Pons (tissue), 1 donor: ENCODE measurements at places on chromosomes 2 and 18.

- DNase-seq, result peak; percentile 63
Measured at GRCh38 chr18:58321986-58322385, 278.0 kb downstream of the NEDD4L start.

DNA sequence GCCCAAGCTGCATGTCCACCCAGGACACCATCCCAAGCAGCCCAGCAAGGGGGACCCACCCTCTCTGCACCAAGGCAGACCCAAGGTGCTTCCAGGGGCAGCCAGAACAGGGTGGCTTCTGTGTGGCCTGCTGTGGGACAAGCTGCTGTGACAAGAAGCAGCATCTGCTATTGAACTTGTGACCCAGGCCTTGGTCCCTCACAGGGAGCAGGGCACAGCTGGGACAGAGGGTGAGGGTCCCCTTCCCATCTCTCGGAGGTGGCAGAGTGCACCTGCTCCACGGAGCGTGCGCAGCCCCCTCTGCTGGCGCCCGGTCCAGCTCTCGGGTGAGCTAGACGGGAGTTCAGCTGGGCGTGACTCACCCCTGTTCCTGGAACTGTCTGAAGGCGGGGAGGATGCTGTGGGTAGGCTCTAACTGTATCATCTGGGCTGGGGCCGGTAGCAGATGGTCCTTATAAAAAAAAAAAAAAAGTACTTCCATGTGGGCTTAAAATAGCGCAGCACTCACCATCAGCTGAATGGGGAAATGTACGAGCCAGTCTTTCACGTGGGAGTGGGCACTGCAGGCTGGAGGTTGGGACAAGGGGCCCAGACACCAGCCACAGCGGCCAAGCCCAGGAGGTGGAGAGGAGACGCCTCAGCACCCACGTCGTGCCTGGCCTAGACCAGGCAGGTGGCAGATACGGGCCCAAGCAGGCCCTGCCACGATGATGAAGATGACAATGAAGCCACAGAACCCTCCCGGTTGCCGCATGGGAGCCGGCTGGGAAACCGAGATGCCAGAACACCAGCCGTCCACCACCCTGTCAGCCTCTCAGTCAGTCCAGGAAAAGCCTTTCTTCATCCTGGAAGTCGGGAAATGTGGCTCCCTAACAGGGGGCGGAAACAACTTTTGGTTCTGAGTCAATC lies 136.8 kb upstream of the ID2 start:
- peak; percentile 62 for DNase-seq

DNA sequence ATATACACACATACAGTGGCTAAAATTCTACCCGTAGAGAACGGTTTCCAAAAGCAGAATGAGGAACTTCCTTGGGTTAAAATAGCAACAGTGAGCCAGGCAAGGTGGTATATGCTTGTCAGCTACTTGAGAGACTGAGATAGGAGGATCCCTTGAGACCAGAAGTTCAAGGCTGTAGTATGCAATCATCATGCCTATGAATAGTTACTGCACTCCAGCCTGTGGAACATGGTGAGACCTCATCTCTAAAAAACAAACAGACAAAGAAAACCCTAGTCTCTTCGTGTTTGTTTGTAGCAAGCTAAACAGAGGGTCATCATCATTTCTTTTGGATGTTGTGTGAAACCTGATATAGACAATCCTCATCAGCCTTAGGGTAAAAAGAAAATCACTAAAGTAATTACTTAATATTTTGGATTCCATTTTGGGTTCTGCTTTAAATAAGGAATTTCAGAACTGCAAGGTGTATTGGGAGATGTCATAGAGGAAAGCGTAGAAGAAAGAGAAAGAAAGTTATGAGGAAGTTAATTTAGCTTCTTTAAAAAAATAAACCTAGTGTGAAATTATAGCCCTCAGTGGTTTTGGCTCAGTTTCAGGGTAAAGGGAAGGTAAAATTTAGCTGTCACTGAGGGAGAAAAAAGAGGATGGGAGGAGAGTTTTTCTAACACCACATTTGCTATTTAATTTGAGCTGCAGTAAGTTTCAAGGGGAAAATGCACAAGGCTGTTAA lies 46.5 kb downstream of the PLEK start:
- no peak for DNase-seq

GRCh38 chr2:72963423-72964145 lies 46.3 kb downstream of the EMX1 start:
- no peak for DNase-seq

GRCh38 chr18:61679836-61680235 lies 213.0 kb downstream of the RNF152 start:
- no peak for DNase-seq

DNA sequence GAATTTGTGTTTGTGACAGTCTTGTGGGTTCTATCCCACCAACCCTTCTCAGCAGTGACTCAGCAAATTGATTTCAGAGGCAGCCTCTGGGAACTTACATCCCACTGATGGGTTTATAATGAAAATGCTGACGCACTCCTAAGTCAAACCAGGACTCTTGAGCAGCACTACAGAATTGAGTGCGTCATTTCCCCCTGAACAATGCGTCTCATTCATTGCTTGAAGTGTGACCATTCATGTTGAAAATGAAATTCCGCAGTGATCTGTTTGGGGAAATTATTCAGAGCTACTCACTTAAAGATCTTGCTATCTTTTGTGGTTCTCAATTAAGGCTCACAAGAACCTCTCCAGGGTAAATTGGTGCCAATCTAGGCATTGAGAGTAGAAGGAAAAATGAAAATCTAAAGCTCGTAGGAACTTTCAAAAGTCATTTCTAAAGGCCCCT lies 417.7 kb upstream of the SLC14A2 start:
- no peak for DNase-seq

GRCh38 chr2:66577321-66578053 lies 142.6 kb downstream of the MEIS1 start:
- no peak for DNase-seq

GRCh38 chr2:241555711-241556110 lies 2.8 kb upstream of the BOK start:
- DNase-seq, result no peak

GRCh38 chr2:142867136-142867535 lies 10.3 kb upstream of the KYNU start:
- no peak for DNase-seq

- DNase-seq, result peak; percentile 69
Measured at GRCh38 chr18:13577091-13577697, 149.2 kb downstream of the FAM210A start.

DNA sequence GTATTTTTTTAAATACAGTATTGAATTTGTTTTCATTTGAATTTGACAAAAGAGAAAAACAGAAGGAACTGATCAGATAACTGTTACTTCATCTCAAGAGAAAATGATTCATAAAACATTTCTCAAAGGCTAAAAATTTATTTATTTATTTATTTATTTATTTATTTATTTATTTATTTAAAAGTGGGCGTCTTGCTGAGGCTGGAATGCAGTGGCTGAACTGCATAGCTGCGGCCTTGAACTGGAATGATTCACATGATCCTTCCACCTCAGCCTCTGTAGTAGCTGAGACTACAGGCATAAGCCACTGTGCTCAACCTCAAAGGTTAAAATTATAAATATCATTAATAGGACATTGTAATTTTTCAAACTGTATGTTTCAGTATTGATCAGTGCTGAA lies 4.5 kb upstream of the PUM2 start:
- DNase-seq, result no peak

- no peak for DNase-seq
Measured at GRCh38 chr2:9627310-9627709, 3.5 kb downstream of the YWHAQ start.

GRCh38 chr2:157611726-157612125 lies 16.9 kb downstream of the ACVR1C start:
- no peak for DNase-seq

- DNase-seq, result no peak
Measured at GRCh38 chr18:24395049-24395795, 2.4 kb downstream of the OSBPL1A start.

GRCh38 chr2:157751462-157752058 lies 122.9 kb upstream of the ACVR1C start:
- DNase-seq, result no peak

DNA sequence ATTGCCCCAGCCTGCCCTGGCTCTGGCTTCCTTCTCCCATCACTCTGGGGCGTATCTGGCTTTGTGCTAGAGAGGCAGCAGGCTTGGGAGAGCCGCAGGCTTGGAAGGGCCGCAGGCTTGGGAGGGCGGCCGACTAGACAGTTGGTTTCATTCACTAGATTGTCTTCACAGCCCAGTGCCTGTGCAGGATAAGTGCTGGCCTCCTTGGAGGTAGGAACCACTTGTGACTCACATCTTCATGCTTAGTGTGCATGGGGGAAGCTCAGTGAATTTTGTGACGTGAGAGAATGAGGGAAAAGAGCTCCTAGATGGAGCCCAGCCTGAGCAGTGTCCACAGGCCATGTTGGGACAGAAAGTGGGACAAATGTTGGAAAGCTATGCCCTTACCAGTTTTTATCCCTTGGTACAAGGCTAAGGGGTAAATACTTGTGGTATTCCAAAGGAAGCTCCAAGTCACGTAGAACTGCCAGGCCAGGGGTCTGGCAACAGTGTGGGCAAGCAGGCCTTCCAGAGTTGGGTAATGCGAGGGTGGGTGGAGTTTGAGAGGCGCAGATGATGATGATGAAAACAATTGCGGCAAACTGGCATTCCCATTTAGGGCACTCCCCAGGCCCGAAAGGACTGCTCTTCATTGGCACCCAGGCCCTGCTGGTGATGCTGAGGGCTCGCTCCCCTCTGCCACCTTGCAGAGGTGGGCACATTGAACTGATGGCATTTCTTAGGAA lies 100.1 kb downstream of the DDX1 start:
- no peak for DNase-seq

GRCh38 chr18:21763846-21764646 lies 23.5 kb downstream of the MIB1 start:
- no peak for DNase-seq

GRCh38 chr18:23204589-23205235 lies 69.4 kb downstream of the CABLES1 start:
- no peak for DNase-seq

GRCh38 chr2:239601880-239602279 lies 201.1 kb upstream of the HDAC4 start:
- no peak for DNase-seq

- no peak for DNase-seq
Measured at GRCh38 chr2:186653511-186653910, 40.3 kb upstream of the FAM171B start.

GRCh38 chr18:40685219-40685618 lies 1269.8 kb upstream of the PIK3C3 start:
- no peak for DNase-seq

DNA sequence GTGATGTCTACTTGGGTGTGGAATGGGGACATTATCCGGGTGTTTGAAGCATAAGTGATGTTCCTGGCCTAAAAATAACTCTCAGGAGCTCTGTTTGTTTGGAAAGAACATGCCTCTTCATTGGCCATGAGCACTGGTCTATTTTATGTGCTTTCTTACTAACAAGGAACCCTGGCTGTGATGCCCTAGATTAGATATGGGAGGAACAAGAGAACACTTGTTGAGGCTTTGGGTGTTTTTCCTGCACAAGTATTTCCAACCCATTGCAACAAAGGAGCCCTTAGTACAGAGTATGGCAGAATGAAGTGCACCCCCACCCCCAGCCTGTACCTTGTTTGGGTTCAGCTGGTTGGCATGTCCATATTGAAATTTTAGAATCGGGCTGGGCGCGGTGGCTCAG lies 95.9 kb downstream of the SLC4A3 start:
- no peak for DNase-seq

- DNase-seq, result no peak
Measured at GRCh38 chr2:44777537-44777936, 164.0 kb upstream of the SIX3 start.

DNA sequence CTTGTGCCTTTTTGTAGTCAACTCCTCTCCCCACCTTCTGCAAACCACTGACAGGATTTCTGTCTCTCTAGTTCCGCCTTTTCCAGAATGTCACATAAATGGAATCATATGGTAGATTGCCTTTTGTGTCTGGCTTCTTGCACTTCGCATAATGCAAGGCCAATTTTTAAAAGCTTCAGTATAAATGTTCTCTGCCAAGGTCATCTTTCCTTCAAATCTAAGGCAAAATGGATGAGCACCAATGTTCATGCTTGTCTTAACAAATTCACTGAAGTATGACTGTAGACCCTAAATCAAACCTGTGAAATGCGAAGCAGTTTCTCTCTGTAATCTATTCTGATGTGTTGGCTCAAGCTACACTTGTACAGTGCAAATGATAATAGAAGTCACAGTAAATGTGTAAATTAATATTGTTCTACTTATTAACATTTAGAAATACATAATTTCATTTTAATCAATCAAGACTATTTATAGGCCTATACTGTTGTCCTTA lies 92.8 kb upstream of the GLS start:
- no peak for DNase-seq

DNA sequence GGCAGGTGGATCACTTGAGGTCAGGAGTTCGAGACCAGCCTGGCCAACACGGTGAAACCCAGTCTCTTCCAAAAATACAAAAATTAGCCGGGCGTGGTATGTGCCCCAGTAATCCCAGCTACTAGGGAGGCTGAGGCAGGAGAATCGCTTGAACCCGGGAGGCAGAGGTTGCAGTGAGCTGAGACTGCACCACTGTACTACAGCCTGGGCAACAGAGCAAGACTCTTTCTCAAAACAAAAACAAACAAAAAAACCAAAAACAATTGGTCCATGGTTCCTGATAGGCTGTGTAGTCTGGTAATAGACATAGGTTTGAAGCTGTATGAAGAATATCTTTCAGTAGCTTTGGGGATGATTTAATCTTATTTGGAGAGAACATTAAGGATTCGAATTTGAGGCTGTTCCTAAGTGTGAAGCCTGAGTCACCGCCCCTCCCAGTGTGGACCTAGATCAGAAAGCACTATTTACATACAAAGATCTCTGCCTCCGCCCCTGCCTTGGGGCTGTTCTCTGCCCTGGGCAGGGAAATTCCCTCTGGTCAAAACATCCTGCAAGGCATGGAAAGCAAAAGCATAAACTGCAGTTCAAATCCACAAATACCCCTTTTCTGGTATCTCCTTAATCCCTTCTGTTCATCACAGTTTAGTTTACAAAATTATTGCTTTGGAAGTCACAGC lies 52.8 kb upstream of the PMAIP1 start:
- DNase-seq, result no peak

DNA sequence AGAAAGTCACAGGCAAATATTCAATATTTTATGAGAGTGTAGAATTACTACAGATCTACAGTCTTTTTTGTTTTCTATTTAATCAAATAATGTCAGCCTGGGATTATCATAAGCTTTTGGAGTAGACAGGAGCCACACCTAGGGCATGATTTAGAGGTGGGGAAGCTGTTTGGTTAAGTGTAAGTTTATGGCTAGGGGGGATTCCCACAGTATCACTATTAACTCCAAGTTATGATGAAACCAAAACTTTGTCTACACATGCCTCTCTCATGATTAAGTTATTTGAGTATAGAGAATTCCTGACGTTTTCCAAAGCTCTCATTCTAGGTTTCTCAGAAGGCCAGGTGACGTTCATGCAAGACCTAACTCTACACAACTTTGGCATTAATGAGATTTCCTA lies 2.1 kb downstream of the SERPINB10 start:
- no peak for DNase-seq

- no peak for DNase-seq
Measured at GRCh38 chr18:79498662-79499061, 102.9 kb downstream of the NFATC1 start.

- DNase-seq, result no peak
Measured at GRCh38 chr2:105118960-105119359, 81.1 kb downstream of the MRPS9 start.
